Midbrain (tissue), 1 donor: ENCODE measurements at places on chromosomes 12 and 14.

DNA sequence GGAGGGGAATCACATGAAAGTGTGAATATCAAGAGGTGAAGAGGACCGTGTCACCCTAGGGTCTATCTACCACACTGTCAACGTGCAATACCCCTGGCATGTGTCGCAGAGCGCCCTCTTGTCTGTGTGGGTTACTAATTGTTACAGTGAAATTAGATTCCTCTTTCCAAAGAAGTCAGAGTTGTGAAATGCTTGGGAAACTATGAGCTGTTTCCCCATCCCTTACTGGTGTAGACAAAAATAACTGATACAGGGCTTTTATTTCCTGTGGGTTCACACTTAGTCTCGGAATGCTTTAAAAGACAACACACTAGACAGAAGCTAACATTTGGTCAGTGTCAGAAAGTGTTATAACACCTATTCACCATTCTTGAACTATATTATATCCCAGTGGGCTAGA is 597.3 kb downstream of the NRXN3 start:
- no peak for DNase-seq

DNA sequence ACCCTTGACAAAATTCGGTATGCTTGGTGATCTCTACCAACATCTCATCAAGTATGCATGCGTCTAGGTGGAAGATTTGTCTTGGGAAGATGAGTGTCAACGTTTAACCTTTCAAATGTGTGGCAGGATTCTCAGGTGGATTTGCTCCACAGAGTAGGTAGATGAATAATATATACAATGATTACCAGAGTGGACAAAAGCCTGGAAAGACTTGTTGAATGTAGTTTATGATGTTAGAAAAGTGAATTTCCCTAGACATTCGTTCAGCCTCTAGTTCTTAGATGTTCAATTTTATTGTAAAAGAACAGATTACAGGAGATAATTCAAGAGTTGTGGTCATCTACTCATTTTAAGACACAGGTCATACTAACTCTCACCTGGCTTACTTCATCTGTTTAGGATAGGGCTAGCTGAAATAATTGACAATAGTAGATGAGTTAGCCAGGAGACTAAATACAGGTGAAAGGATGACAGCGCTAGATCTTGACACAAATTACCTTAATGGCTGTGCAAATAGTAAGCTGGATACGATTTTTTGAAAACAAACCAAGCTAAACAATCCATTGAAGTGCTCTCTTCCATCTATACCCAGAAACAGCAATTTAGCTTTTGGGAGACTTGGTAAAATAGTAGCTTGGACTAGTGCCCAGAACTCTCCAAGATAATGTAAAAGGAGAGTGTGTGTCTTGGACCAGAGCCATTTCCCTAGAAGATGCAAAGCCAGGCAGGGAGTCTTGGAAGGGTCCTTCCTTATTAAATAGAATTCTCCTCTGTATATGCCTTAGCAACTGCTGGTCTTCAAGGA is 168.0 kb downstream of the DACT1 start:
- no peak for DNase-seq

DNA sequence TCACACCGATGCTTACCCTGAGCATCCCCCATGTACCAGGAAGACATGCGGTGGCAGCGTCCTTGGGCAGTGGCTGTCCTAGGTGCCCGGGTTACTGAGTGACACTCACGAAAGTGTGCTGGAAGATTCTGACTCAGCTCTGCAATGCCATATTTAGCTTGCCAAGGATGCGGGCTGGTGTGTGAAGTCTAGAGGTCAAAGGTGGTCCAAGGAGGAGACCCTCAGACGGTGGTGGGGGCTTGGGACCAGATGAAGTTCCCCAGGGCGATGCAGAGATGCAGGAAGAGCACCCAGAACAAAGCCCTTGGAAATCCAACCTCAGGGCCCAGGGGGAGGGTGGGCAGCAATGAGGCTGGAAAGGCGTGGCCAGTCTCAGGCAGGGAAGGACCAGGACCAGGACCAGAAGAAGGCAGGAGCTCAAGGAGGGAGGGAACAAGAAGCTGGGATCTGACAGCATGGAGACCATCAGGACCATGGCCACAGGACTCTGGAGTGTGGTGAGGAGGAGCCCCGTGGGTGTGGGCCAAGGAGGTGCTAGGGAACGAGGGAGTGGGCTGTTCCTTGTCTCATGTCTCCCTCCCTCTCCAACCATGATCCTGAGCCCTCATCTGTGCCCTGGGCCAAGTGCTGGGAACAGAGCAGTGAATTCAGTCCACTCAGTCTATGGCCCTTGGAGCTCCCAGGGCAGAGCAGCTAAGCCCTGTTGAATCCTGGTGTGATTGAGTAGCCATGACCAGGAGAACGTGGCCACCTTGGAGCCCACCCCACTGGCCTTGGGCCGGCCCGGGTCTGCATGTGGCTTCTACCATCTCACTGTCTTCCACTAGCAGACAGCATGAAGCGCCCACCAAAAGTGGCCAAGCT is 310.1 kb upstream of the DIO3 start:
- no peak for DNase-seq

- DNase-seq = no peak
Measured at GRCh38 chr14:51147183-51147582, 52.3 kb upstream of the TRIM9 start.

DNA sequence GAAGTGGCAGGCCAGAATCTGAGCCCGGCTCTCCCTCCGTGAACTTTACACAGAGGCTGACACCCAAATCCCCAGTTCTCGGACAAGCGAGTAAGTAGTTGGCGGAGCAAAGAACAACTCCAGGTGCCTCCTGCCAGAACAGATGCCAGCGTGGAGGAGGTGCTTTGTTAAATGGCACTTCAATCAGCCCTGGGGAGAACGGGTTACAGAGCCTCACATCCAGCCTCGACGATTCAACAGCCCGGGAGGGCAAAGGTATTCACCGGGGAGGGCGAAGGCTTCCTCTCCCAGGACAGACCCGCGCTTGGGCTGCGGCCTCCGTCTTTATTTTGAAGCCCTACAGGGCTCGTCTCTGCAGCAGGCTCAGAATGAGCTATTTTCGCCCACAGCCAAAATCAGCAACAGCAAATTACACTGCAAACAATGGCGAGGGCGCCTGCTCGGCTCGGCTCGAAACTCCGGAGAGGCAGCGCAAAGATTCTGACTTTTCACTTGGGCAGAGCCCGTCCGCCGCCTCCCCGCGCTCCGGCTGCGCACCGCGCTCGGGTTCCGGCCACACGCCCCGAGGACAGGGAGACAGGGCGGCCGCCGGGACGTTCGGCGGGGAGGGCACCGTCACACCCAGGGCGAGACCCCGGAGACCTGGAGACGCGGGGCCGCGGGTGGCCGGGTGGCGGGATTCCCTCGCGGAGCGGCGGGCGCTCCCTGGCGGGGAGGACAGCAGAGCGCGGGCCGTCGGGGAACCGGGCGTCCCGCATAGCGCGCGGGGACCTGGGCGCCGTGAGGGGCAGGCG is 811 bp downstream of the TMCC3 start:
- DNase-seq = peak; percentile 64

DNA sequence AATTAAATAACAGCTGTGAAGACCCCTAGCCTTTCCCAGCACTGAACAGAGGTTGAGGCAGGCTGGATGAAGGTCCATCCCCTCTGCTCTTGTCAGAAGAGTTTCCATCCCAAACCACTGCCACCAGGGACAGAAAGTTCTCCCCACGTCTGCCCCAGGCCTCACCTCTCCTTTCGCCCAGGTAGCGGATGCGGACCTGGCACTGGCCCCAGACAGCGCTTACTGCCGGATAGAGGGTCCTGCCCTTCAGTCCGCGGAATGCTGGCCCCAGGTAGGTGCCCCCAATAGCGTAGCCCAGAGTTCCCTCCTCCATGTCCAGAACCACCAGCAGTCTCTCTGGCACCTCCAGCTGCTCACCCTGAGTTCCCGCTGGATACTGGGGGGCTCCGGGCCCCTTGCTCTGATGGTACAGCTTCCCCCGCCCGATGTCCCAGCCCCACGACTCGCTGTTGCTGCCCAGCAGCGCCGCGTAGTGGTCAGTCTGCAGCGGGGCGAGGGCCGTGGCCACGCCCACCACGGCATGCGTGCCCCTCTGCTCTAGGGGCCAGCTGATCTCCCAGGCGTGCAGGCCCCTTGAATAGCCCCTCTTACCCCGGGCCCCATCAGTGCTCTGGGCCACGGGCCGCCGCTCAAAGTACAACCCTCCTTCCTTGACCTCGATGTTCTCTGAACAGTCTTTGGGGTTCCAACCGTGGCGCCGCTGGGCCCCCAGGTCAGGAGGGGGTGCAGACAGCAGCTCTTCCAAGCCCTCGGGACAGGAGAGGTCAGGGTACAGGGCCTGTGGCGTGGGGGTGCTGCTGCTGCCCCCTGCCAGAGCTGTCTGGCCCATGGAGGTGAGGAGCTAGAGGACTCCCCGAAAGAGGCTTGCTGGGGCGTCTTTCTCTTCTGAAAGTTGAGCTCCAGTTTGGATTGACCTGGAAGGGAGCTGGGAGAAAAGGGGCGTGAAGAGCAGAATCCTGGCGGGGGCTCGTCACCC is 742 bp downstream of the SPSB2 start:
- peak; percentile 85 for DNase-seq

GRCh38 chr14:56555921-56556570 is 23.6 kb upstream of the TMEM260 start:
- peak; percentile 3 for DNase-seq

DNA sequence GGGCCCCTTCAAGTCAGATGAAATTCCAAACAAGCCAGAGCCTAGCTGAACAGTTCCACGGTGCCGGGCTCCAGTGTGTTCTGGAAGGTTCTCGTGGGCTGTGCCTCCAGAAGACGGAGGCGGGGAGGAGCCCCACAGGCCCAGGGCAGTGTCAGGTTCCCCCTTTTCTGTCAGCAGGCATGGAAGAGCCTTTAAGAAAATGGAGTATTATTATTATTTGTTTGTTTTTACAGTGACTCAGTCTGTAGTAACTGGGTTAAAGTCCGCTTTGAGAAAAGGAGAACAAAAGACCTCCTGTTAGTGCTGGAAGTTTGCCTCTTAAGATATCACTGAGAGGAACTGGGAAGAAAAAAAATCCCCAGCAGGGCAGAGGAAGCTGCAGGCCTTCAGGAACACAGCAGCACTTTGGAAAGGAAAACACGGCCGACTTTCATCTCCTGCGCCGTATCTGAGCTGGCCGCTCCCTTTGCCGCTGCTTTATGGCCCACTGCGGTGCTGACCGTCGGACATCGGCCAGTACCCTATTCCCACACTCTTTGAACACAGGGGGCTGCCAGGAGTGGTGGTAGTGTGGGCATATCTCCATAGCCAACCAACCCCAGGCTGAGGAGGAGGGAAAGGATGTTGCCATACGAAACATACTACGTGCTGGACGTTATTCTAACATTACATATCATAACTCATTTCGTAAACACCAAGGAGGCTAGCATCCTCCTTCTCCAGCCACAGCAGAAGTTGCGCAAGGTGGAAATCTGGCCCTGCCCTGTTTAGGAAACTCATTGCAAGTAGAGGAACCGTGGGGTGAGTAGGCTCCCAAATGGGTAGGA is 194.0 kb downstream of the ZFP36L1 start:
- peak; percentile 57 for DNase-seq

DNA sequence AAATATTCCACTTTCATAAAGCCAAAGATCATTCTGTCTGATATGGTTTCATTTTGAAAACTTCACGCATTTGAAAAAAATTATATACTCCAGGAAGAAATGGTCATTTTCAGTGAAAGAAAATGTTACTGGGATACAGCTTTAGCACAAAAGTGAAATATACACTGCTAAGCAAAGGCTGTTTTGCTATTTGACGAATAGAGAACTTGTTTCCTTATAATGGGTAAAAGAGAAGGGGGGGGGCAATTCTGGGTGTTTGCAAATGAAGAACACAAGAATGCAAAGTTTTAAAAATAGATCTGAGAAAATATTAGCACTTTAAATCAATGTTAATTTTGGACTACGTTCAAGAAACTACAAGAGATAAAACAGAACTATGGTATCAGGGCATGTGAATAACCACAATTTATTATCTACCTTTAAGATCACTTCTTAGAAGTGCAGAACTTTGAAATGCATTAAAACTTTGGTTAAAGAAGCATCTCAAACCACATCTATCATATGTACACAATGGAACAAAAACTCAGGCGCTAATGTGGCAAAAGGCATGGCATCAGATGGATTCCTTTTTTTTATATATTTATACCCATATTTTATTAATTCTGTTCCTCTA is 51.1 kb downstream of the EFCAB11 start:
- no peak for DNase-seq

GRCh38 chr12:81249976-81250375 is 172.1 kb downstream of the ACSS3 start:
- no peak for DNase-seq

GRCh38 chr12:109544955-109545531 is 28.3 kb downstream of the MMAB start:
- DNase-seq = no peak

GRCh38 chr14:71206766-71207371 is 299.6 kb downstream of the PCNX1 start:
- DNase-seq = peak; percentile 8
